Stimulated activated CD8-positive, alpha-beta memory T cell treated with anti-CD3 and anti-CD28 coated beads, Interleukin-4, amount 100 ng/mL, for 1 hour (primary cell): ENCODE measurements at places on chromosomes 1 and 21.

GRCh38 chr1:111882986-111883560, 106.4 kb downstream of the KCND3 start:
- DNase-seq, result no peak

GRCh38 chr1:198664068-198664788, 25.4 kb downstream of the PTPRC start:
- DNase-seq, result no peak

GRCh38 chr1:184482136-184482535, 95.3 kb downstream of the C1orf21 start:
- DNase-seq, result no peak

- no peak for DNase-seq
These were observed 12.0 kb upstream of the RHOU start for GRCh38 chr1:228723287-228723686.

GRCh38 chr1:227342075-227342829, 24.0 kb upstream of the CDC42BPA start:
- DNase-seq, result no peak

- no peak for DNase-seq
These were observed 59.5 kb downstream of the UROD start for GRCh38 chr1:45071567-45071966.
